ENCODE measurements at places on chromosomes 2 and 18.

- no peak for DNase-seq
Observed at GRCh38 chr2:235500761-235501672, 7.2 kb downstream of the AGAP1 start.

DNA sequence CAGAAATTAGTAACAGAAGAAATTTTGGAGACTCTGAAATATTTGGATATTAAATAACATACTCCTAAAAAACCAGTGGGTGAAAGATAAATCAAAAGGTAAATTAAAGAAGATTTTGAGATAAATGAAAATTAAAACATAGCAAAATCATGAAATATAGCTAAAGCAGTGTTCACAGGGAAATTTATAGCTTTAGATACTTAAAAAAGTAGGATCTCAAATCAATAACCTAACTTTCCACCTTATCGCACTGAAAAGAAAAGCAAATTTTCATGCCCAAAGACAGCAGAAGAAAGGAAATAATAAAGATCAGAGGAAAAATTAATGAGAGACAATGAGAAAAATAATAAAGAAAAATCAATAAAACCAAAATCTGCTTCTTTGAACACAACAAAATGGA, 135.1 kb upstream of the KLF7 start:
- no peak for DNase-seq

DNA sequence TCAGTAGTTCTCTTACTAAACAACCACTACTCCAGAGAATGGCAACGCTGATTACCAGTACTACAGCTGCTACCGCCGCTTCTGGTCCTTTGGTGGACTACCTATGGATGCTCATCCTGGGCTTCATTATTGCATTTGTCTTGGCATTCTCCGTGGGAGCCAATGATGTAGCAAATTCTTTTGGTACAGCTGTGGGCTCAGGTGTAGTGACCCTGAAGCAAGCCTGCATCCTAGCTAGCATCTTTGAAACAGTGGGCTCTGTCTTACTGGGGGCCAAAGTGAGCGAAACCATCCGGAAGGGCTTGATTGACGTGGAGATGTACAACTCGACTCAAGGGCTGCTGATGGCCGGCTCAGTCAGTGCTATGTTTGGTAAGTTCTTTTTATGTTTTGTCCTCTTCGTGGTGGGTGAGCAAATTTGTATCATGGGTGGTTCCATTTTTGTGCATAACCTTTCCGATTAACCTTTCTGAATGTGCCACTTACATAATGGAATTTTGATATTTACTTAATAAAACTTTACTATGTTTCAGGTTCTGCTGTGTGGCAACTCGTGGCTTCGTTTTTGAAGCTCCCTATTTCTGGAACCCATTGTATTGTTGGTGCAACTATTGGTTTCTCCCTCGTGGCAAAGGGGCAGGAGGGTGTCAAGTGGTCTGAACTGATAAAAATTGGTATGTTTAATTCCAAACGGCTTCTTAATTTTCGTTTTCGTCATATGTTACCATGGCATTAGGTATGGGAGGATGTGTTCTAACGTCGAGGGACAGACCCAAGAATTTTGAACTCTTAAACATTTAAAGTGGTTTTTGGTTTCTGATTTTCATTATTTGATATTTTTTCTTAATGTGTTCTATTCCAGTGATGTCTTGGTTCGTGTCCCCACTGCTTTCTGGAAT, 1.3 kb downstream of the SLC20A1 start:
- DNase-seq: peak; percentile 55

- no peak for DNase-seq
Observed at GRCh38 chr2:240933966-240934700, 28.0 kb downstream of the CROCC2 start.

DNA sequence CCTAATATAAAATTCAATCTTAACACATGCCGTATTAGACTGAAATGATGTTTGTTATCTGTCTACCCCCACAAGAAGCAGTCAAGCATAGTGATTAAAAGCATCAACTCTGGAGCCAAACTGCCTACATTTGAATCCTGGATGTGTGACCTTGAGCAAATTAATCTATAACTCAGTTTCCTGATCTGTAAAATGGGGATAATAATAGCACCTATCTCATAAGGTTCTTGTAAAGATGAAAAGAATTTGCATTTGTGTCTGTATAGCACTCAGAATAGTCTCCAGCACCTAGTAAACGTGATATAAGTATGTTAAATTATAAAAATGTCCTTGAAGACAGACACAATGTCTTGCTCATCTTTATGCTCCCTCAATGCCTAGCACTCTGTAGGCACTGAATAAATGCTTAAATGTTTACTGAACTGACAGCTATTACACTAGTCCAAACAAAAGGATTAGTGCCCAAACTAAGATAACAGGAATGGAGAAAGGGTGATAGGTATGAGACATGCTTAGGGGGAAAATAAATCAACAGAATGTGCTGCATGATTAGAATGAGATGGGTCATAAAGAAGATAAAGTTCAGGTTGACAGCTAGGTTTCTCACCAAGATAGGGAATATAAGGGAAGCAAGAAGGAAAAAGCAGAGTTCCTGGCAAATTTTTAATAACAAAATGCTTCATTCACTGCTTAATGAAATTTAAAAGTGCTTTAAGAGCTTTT, 180.6 kb downstream of the ATAD2B start:
- no peak for DNase-seq

Measured in NAMALWA (cell line).